ENCODE measurements at places on chromosomes 3 and 15.

GRCh38 chr15:29070471-29071231, 184.9 kb downstream of the APBA2 start:
- no peak for DNase-seq

- no peak for DNase-seq
These were observed 8.4 kb downstream of the PIGB start for GRCh38 chr15:55327387-55327786.

DNA sequence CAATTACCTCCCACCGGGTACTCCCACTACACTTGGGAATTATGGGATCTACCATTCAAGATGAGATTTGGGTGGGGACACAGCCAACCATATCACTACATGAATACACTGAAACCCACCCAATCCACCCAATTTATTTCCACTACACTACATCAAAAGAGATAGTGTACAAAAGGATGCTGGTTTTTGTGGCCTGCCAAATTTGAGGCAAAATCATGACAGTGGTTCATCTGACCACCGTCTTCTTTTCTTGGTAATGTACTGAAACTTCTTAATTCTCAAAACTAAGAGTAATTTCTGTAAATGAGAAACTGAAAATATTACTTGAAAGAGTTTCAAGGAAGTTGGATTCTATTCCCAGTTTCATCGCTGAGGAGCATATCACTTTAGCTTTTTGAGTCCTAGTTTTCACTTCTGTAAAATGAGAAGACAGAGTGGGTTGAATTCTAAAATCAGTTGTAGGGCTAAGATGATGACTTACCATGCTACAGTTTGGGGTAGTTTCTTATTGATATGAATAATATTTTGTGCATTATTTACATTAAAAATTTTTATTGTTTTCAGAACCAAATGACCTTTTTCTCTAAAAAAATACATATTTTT, 360.4 kb upstream of the CNTN6 start:
- DNase-seq, result no peak

DNA sequence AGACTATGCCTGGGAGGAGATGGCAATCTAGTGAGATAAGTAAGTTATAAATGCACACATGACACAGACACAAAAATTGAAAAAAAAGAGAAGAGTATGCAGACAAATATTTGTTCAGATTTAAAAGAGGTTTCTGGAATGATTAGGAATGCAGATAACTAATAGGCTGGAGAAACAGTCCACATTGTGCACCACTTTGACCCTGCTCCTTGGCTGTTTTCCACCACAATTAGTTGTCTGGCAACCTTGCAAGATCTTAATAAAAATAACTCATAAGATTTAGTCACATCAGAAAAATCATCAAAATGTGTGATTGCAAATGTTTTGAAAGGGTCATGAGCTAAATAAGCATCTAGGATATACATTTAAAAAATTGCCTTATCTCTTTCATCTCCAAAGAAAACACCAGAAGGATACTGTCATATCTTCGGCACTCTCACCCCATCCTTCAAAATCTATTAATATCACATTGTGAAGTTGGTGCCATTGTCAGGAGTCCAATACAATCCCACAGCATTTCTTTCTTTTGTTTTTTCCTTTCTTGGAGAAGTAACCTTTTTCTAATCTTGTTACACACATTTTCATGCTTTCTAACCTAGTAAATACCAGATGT, 153.7 kb upstream of the KCNMB2 start:
- DNase-seq, result no peak

GRCh38 chr3:98528474-98529346, 3.1 kb upstream of the GPR15 start:
- no peak for DNase-seq

- DNase-seq, result no peak
These were observed 274.2 kb downstream of the FOXP1 start for GRCh38 chr3:71309342-71309741.

GRCh38 chr3:16286161-16286560, 21.1 kb downstream of the OXNAD1 start:
- no peak for DNase-seq

DNA sequence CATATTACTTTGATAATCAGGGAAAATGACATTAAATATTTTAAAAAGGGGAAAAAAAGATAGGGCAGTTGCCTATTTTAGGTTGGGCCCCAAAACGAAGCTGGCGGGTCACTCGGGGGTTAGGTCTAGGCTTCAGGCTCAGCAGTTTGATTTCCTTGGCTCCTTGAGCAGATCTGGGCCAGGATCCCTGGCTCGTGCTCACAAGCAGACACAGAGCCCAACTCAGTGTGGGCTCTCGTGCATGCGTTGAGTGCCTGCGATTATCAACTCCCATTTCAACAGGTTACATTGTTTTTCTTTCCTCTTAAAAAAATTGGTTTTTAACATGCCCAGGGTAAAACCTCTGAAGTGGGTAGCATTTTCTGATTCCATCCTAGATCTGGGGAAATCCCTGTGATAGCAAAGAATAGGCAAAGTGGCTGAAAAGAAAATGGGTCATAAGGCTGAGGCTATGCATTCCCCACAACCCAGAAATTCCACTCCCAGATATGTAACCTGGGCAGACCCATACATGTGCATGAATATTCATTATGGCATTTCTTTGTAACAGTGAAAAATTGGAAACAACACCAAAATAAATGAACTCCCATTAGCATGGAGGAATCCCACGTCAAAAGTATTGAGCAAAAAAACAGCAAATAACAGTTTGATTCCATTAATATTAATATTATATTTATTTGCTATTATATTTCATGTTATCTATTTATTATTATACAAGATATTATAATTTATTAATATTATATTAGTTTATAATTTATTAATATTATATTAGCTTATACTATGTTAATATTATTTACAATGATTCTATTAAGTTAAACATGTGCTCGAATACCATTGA, 27.8 kb downstream of the FAM43A start:
- no peak for DNase-seq

DNA sequence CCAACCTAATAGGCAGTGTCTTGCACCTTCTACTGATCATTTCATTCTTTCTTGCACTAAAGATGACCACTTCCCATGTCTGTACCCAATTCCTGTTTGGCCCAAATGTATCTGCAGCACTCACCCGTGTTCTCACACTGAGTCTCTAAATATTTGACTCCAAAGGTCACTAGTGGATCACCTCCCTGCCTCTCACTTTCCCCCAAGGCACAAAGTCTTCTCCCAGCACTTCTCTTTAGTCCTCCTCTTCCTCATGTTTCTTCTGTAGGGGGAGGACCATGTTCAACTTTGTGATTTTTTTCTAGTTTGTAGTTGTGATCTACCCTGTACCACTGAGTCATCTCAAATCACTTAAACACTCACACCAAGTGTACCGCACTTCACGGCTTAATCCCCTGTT, 13.9 kb downstream of the NR1I2 start:
- DNase-seq, result no peak

- no peak for DNase-seq
These were observed at the start of gene TRIP4 for GRCh38 chr15:64387562-64388168. TRIP4 (plus strand) TSS chr15:64387836; CDS start chr15:64387864, 28 bp downstream.

- DNase-seq, result no peak
These were observed 181.3 kb downstream of the LSAMP start for GRCh38 chr3:116263842-116264545.

DNA sequence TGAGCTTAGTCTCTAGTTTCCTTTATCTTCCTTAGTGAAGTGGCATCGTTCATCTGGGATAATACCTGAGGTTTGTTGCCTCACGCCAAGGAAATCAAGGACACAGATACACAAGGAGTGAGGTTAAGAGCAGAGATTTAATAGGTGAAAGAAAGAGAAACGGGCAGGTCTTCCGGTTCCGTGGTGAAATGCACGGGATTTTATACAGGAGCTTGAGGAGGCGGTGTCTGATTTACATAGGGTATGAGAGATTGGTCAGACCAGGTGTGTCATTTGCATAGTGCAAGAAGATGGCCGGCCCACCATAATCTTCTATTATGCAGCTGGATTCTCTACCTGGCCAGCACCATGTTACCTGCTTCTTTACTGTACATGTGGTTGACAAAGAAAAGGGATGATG, 17.2 kb downstream of the ARRDC4 start:
- no peak for DNase-seq

DNA sequence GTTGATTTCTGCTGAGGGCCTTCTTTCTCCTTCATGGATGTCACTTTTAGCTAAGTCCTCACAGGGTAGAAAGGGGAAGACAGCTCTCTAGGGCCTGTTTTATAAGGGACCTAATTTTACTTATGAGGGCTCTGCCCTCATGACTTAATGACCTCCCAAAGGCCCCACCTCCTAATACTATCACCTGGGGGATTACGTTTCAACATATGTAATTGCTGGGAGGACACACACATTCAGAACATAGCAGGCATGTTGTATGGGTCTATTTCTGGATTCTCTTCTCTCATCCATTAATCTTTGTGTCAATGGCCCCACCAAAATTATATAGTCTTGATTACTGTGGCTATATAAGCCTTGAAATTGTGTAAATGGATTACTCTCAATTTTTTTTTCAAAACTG, 255.0 kb downstream of the CLSTN2 start:
- no peak for DNase-seq

DNA sequence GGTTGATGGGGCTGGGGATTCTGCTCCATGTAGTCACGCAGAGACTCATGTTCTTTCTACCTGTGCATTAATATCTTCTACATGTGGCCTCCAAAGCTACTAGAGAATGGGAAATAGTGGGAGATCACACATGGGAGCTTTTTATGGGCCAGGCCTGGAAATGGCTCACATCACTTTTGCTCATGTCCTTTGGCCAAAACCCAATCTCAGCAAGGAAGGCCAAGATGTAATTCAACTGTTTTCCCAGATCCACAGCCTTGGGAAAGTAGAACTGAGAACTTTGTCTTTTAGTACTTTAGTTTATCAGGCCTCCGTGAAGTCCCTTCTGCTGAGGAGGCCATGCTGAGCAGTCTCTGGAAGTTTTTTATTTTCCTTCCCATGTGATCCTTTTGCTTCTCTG, 73.2 kb upstream of the SLC4A7 start:
- no peak for DNase-seq

- DNase-seq, result no peak
These were observed 78.8 kb upstream of the SLC6A6 start for GRCh38 chr3:14323401-14324223.

DNA sequence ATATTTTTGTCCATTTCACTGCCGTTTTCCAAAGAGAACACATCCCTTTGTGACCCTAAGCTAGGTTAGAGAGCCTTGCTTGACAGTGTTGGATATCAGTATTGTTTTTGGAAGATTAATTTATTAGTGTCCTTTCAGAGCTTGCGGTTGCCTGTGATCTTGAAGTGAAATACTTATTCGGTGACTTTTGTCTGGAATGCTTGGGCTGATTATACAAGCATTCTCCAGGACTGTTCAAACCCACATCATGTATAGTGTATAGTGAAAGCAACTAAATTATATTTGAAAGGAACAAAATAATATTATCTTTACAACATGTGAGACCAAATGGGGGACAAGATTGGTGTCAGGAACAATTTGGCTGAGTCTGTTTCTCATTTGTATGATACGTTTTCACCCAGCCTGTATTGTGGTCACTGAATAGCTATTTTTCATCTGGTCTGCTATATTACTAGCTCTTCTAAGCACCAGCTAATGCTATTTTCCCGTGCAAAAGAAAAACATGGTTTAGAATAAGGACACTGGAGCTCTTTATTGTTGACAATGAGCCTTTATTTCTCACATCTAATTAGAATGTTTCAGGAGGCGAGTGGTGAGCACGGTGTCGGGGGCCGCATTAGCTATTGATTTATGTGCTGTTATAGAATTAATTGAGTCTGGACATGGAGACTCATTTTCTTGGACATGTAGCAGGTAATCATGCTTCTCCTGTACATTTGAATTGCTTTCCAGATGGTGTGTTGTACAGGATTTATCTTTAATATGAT, 158.1 kb downstream of the APBA2 start:
- no peak for DNase-seq

- no peak for DNase-seq
These were observed 16.7 kb upstream of the CCR9 start for GRCh38 chr3:45869638-45870037.

- no peak for DNase-seq
These were observed 19.0 kb downstream of the STOML1 start for GRCh38 chr15:73972984-73973682.

- DNase-seq, result no peak
These were observed 118.3 kb upstream of the EIF1B start for GRCh38 chr3:40191251-40191650.

DNA sequence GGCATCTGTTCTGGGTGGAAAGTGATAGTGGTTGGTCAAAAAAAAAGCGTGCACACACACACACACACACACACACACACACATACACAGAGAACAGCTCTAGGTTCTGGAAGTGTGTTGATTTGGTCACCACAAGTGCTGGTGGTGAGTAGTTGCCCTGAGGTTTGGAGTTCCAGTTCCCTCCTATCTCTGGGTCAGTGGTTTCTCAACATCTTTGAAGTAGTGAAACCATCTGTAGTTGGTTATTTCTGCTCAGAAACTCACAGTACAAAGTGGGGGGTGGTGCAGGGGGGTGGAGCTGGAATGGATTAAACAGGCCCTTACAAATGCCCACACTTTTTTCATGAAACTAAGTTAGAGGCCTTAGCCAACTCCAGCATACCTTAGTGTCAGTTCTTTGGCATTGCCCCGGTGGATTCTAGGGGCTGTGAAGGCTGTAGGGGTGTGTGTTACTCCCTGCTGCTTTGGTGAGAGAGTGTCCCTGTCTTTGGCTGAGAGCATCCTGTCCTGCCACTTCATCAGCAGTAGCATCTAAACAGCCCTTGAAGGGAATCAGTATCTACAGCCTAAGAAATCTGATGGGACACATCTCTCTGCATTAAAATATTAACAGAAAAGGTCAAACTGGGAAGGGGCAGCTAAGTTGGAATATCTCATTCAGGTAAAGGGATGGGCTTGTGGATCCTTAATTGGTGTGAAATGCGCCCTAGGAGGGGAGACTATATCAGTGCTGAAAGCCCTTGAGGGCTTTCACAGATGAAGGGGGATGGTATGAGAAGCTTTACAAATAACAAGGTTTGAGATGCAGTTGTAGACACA, 20.6 kb downstream of the SMAD3 start:
- DNase-seq, result no peak

DNA sequence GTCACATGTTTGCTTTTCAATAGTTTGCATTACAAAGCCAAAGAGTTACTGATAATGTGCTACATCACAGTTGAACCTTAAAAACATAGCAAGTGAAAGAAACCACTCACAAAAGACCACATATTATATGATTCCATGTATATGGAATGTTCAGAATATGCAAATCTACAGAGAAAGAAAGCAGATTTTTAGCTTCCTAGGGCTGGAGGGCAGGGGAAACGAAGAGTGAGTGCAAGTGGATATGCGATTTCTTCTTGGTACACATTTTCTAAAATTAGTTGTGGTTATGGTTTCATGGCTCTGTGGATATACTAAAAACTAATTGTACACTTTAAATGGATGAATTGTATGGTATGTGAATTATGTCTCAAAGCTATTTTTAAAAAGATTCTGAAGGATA, 4.0 kb upstream of the GBE1 start:
- DNase-seq, result no peak

GRCh38 chr3:152445212-152445611, 176.5 kb downstream of the MBNL1 start:
- no peak for DNase-seq

- DNase-seq, result no peak
These were observed 95.4 kb downstream of the ISL2 start for GRCh38 chr15:76431971-76432370.

Data from cortex of kidney (tissue), 1 donor.